ENCODE measurements at places on chromosomes 3 and 15.

DNA sequence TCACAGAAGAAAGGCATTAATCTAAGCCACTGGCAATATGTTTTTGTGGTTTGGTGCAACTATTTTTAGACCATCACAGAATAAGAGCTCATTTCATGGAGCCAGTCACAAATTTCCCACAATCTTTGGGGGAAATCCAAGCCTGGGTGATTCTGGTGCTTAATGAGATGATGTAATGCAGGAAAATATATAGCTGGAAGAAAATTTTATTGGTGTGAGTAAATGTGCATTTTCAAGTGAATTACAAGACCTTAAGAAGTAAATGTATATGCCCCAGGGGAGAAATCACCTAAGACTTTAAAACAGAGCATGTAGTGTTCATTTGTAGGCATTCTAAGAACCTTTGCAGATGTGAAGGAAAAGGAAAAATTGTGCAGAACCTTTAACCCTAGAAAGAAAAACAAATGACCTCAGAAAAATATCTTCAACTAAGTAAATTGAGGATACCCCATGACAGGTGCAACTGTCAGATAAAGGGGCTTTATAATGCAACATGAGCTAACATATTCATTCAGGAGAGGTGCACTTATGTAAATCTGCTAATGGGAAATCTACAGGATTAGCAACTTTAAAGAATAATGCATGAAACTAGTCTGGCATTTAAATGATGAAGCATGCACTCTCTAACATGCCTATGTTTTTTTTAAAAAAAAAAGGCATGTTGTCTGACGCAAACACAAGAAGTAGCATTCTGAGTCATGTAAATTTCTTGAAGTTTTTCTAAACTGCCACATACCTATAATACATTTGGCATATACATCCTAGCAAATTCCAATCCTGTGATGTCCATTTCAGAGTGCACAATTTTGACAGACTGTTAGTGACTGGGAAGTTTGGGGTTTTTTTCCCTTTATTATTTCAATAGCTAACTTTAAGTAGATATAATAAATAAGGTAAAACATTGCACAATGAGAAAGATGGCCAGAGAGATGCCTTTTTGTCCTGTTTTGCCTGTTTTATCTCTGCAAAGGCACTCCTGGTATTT is 105.1 kb downstream of the MEX3B start:
- no peak for DNase-seq

- DNase-seq, result no peak
Observed at GRCh38 chr3:172257648-172258400, 190.4 kb downstream of the GHSR start.

DNA sequence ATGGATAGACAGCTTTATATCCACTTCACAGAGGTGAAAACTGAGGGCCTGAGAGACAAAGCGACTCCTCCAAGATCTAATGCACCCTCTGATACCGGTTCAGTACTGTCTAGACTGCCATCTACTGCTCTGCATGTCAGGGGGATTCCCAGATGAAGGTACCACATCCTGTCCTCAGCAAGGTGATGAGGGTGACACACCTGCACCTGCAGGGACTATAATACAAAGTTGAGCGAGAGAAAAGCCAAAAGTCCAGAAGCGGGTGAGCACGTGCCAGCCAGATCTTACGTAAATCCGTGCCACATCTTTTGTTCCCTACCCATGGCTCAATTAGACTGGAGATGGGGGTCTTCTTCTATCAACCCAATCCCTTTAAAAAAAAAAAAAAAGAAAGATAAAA is 32.4 kb upstream of the HES1 start:
- no peak for DNase-seq

DNA sequence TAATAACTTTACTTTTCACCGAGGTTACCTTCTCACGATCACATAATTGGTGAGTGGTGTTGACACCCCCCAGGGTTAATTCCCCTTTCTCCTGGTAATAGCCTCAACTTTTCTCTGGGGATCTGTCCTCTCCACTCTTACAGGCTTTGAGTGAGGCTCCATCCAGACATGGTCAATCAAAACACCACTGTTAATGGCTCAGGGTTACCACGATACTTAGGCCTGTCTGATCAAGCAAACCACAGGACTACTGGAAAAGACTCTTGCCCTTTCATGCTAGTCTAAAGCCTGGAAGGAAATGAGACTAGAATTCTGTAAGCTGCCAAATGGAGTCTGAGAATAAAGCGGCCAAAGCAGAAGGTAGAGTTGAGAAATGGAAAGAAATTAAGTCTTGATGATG is 56.5 kb upstream of the STT3B start:
- DNase-seq, result no peak

DNA sequence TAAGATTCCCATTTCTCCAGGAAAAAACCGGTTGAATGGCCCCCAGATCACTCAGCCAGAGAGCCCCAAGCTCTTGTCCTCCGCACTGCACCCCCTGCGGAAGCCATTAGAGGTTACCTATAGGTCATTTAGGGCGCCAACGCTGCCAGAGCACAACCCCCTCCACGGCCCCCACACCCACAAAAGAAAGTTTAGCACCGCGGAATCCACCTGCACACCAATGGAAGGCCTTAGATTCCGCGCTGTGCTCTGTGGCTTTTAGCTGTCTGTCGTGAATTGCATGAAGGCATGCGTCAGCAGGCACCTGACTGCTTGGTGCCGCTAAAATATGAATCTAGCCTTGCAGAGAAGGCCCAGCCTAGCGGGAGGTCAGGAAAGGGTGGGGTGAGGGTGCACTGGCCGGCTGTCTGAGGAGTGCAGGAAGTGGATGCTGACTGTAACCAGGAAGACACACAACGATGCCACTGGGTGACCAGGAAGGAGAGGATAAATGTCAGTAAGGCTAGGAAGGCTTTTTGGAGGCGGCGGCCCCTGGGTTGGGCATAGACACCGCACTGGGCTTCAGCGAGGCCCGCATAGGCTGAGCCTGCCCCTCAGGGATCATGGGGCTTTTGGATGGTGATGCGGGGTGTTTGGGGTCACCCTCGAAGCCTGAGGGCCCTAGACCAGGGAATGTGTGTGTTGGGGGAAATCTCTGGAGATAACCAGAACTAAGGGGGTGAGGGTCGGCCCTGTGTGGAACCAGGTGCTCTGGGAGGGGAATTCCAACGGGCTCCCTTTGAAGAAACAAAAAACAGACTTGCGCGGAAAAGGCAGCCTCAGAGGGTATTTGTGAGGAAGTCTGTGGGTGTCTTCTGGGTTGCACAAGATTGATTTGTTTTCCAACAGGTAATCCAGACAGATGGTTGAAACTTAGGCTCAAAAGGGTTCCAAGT is 976 bp upstream of the NUP210 start:
- DNase-seq, result peak; percentile 82

DNA sequence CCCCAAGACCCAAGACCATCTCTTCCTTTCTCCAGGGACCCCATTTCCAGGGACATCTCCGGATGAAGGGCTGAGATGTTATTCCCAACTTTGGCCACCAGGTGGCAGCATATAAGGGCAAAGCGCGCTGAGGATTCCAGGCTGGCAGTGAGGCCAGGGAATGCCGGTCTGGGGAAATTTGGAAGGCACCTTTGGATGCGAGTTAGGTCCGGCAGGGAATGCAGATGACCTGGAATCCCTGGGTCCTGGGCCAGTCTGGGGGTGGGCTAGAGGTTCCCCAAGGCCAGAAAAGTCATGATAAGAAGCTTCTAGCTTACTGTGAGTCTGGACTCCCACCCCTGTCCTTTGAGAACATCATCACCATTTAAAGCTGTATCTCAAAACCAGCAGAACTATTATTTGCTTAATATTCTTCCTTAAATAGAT is 1.6 kb upstream of the CHST13 start:
- peak; percentile 66 for DNase-seq

- DNase-seq, result no peak
Observed at GRCh38 chr15:34855413-34855812, 60.1 kb upstream of the ACTC1 start.

- peak; percentile 51 for DNase-seq
Observed at GRCh38 chr3:195774917-195775316, 36.8 kb downstream of the MUC4 start.

DNA sequence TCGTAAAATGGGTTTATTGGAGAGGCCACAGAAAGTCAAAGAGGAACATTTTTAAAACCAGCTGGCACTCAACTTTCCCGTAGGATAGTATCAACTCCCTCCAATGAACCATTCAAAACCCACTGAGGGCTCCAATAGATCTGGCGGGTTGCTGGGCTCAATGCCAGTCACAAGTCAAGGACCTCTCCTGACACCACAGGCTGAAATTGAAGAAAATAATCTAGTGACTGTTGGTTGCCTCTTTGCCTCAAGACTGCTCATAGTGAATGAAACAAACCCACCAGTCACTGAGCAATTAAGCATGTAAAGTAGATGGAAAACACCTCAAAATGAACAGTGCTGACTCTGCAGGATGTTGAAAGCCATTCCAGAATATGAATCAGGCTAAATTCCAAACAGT is 500.6 kb upstream of the AGTR1 start:
- DNase-seq, result no peak

DNA sequence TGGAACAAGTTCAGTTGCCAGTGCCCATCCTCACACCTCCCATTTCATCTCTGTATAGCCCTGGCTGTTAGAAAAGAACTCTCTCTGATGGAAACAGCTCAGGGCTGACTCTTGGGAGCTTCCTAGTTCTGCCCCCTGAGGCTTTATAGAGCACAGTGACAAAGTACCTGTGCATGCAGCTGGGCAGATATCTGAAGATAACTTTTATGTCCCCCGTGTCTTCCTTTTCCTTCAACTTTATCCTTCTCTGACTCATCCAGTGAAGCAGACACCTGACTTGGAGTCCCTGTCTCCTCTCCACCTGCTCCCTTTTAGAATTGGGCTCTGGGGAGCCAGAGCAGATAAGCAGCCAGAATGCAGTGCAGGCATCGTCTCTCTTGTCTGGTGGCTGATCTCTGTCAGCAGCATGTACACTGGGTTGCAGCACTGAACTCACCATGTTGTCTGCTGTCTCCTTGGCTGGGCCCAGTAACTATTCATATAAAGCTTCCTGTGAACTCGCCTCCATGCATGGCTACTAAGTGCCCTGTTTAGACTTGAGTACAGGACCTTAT is 53.9 kb upstream of the PLXNA1 start:
- no peak for DNase-seq

DNA sequence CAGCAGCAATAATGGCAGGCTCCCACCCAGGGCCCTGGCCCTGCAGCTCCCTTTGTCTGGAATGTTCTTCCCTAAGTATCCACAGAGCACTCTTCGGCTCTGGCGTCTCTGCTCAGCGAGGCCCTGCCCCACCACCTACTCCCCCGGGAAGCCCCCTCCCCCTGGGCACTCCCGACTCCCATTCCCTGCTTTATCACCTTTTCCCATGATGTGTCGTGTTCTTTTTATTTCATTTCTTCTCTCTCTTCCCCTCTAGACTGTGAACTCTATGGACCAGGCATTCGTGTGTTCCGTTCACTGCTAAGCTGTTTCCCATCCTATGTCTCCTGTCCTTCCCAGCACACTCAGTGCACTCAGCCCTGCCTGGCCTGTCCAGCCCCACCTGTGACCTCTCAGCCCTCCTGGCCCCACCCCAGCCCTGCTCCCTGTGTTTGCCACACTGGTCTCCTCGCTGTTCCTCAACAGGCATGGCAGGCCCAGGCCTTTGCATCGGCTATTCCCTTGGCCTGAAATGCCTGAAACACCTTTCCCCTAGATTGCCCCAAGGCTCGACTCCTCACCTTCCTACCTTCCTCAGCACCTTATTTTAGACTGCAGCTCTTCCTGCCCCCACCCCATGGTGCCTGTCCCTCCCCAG is 107.4 kb downstream of the TPRA1 start:
- DNase-seq, result peak; percentile 26

DNA sequence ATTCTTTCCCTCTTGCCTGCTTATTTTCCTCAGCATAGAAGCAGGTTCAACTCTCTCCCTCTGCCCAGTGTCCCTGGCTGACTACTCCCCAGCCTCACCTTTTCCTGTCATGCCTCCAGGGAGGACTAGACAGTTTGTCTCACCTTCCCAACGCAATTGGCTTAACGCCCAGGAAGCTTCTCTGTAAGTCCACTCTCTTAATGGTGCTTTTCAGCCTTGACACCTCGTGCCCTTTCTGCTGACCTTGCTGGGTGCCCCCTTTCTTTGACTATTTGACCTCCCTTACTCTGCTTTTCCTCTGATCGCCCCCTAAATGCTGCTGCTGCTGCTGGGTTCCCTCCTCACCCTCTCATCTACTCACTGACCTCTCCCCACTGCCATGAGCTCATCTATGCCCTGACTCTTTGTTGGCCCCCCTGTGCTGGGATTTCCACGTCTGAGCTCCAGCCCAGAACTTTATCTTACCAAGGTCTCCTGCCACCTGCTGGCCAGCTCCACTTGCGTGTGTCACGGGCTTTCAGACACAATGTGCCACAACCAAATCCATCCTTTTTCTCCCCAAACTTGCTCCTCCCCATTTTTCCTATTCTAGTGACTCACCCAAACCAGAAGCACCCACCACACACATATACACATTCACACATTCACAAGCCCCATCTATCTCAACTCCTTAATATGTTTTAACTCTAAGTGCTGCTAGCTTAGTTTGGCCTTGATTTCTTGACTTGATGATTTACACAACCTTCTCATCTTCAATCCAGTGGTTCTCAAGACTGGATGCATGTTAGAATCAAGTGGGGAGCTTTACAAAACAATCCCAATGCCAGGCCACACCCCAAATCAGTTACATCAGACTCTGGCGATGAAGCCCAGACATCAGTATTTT is 16.6 kb downstream of the EPB42 start:
- DNase-seq, result peak; percentile 70

- DNase-seq, result no peak
Observed at GRCh38 chr3:112653881-112654300, 12.9 kb upstream of the CCDC80 start.

GRCh38 chr3:183518491-183519251 is 36.8 kb downstream of the KLHL6 start:
- DNase-seq, result no peak

DNA sequence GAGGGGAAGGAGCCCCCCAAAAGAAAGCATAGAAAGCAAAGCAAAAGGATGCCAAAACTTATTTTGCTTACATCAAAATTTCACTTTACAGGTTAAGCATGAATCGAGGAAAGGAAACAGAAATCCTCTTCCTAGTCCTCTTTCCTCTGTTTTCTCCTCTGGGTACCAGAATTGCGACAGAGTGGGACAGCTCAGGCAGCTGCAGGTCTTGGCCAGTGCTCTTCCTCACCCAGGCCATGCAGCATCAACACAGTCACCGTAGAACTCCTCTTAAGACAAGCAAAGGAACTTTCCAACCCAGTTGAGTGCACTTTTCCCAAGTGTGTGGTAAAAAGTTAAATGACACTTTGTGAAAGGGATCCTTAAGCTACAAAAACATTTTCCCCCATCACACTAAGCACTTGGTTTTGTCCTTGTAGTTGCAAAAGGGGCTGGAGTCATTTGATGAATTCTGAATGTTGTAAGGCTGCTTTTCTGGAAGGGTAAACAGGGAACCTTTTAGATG is 45.9 kb upstream of the MEX3B start:
- no peak for DNase-seq
